Stimulated activated naive CD4-positive, alpha-beta T cell treated with Interleukin-2 at 50 U/mL for 16 hours (primary cell): ENCODE measurements at places on chromosomes 5 and 9.

- no peak for DNase-seq
Measured at GRCh38 chr9:109098960-109099308, 20.8 kb downstream of the TMEM245 start.

DNA sequence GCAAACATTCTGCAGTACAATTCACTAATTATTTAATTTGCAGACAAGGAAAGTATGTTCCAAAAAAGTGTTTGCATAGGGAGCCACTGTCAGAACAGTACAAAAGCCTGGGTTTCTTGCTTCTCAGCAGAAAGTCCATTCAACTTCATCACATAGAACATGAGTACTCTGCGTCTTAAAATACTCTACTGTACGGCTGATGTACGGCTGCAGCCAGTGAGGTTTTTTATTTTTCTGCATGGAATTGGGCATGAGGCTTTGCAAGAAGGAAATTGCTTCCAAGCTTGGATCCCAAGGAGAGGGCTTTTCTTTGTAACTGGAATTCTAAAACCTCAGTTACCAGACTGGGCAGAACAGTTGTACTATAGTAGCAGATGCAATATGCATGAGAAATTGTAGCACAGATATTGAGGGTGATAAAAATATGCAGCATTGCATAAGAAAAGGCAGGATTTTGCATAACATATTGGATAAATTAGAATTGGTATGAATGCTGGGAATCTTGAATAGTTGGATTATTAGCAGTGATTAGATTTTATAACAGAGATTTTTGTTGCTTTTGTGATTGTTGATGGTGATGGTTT is 178.1 kb upstream of the CDH9 start:
- DNase-seq: no peak

GRCh38 chr9:36676778-36677485 is 104.2 kb downstream of the MELK start:
- DNase-seq: no peak

- DNase-seq: no peak
Measured at GRCh38 chr5:14741801-14742440, 77.4 kb downstream of the OTULIN start.

DNA sequence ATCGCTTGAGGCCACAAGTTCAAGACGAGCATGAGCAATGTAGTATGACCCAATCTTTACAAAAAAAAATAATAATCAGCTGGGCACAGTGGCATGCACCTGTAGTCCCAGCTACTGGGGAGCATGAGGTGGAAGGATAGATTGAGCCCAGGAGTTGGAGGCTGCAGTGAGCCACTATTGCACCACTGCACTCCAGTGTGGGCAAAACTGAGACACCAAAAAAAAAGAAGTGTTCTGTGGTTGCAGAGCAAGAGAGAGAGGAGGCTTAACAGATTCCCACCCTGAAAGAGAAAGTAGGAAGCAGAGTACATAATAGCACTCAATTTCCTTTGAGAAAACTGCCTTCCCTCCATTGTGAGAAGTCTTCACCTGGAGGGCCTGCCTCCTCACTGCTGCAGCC is 52.6 kb downstream of the ALDH7A1 start:
- no peak for DNase-seq

DNA sequence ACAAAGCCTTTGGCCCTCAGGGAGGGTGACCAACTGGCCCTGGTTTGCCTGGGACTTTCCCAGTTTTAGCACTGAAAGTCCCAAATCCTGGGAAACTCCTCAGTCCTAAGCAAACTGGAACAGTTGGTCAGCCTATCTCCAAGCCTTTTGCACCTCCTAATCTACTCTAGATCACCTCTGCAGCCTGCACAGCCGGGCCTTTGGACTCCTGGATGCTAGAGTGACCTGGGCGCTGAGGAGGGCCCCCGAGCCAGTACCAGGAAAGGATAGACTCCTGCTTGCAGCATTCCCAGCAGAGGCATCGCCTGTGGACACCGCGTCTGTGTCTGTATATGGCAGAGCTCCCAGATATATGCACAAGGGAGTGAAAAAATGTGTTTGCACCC is 15.1 kb downstream of the IRF1 start:
- no peak for DNase-seq

DNA sequence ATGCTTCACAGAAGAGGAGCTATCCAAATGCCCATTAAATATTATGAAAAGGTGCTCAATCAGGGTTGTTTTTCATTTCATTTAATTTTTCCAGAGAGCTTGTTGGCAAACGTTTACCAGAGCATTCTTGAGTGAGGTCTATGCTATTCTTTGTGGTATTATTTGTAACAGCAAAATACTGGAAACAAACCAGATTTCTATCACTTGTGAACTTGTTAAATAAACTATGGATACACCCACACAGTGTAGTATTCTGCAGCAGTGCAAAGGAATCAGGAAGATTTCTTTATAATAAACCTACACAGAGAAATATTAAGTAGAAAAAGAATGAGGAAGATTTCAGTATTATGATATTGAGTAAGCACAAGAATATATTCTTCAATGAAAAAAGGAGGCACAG is 15.0 kb upstream of the SLC1A1 start:
- no peak for DNase-seq

- no peak for DNase-seq
Measured at GRCh38 chr5:168086104-168086610, 205.3 kb upstream of the WWC1 start.

- no peak for DNase-seq
Measured at GRCh38 chr5:125486634-125487033, 740.2 kb upstream of the ZNF608 start.
